Neural crest cell (in vitro differentiated cells): ENCODE measurements at places on chromosomes 7 and 10.

GRCh38 chr10:131396121-131397050 is 84.9 kb upstream of the TCERG1L start:
- no peak for DNase-seq

GRCh38 chr7:36368496-36368895 is 21.2 kb upstream of the ANLN start:
- no peak for DNase-seq

DNA sequence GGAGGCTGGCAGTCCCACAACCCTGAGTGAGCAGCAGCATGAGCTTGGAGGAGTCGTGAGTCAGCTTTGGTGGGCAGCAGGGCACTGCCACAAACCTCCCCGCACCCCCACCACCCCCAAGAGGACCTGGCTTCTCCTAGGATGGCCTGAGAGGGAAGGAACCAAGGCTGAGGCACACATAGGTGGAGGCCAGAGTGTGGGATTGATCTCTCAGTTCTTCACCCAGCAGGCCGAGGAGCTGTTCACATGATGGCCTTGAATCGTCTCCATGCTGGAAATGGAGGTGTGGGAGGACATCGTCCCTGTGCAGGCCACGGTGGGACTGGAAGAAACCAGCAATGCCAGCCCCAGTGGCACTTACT is 17.4 kb upstream of the GDF10 start:
- no peak for DNase-seq

DNA sequence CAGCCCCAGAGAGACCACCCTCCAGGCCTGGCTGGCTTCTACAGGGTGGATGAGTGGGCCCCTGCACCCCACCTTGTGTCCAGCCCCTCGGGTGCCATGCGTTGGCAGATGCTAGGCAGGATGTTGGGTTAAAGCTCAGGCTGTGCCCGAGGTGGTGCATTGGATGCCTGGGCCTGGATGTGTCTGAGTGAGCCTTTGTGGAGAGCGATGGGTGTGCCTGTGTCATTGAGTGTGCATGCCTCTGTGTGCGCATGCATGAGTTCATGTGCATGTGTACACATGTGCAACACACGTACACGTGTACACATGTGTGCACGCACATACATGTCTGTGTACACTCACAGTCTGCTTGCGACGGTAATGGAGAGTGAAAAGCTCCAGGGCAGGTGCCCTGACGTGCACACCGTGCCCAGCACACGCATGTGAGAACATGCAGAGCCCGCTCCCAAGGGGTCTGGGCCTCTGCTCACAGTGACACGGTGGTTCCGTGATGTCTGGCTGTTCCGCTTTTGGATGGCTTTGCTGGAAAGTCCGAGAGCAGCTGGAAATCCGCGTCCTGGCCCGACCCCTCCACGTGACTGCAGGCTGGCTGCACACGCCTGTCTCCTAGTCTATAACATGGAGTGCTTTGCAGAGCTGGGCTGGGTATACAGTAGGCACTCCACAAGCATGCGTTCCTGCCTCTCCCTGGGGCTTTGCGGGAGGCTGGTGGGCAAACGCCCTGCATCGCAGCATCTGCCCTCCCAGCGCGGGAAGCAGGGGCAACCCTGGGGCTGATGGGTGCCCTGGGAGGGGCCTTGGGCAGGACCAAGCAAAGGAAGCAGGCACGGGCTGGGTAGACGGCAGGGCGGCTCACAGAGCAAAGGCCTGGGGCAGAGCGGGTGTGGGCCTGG is 36.9 kb downstream of the ELFN1 start:
- DNase-seq = no peak

DNA sequence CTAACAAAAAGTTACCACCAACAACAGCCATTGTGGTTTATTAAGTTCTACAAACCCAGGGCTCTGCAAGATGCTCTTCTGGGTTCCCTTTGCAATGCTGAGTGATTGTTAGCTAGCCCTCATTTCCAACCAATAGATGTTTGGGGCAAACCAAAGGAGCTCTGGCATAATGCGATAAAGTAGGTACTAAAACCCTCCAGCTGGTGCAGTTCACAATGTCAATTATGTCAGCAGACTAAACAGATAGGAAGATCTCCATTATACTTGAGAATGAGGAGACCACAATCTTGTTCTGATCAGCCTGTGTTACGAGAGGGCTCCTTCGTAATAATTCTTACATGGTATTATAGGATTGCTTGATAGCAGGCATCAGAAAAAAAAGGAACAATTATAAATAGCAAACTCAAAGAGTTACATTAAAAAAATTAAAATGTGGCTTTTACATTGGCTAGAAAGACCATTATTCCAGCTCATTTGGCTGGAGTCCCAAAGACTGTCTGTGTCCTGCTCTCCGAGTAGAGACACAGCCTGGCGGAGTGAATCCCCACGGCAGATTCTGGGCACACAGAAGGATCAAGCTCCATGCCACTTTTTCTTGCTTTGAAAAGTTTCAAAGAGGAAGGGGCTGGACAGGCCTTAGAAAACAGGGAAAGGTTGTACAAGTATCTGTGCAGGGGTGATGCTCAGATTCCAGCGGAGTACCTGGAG is 93.8 kb downstream of the ZRANB1 start:
- no peak for DNase-seq

- DNase-seq = no peak
Observed at GRCh38 chr10:3445648-3446047, 273.1 kb upstream of the PITRM1 start.

DNA sequence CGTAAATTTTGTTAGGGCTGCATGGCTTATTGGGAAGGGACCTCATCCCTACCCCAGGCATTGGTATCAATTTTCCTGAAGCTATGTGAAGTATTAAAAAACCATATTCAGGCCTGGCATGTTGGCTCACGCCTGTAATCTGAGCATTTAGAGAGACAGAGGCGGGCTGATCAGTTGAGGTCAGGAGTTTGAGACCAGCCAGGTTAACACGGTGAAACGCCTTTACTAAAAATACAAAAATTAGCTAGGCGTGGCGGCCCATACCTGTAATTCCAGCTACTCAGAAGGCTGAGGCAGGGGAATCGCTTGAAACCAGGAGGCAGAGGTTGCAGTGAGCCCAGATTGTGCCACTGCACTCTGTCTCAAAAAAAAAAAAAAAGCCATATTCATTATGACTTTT is 7.1 kb downstream of the TASOR2 start:
- DNase-seq = no peak

DNA sequence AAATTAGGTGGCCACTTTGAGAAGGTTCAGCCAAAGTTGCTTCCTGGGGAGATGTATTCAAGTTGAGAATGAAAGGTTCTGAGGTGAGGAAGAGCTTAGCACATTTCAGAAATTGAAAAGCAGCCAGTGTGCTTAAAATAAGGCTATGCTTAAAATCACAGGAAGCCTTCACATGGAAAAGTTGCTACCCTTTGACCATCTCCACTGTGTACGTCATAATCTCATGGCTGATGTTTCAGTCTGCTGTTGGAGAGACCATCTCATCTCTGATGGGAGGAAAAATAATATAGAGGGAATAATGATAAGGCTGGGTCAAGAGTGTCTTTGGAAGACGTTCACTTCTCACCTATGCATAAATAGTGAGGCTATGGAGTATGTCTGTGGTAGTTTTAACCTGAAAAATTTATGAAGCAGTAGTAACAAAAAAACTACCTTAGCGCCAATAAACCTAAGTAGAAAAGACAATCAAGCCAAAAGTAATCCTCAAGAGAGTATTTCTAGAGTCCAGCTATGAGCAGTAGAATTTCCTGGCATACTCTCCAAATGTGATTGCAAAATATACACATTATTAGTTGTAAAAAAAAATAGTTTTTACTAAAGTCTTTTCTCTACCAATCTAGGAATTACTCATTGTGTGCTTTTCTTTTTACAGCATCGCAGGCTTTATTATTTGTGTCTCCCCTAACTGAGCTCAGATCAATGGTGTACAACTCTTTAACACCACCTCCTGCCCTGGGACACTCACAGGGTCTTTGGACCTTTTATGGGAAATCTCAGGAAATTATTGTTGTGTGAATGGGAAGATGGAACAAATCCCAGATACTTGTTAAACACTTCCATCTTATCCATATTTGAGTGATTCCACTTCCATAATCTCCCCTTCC is 435.2 kb upstream of the LRGUK start:
- no peak for DNase-seq

GRCh38 chr7:117010375-117011133 is 57.3 kb downstream of the ST7 start:
- no peak for DNase-seq

- no peak for DNase-seq
Observed at GRCh38 chr10:126833542-126833941, 71.7 kb upstream of the DOCK1 start.
